ENCODE measurements at places on chromosomes 12 and 14.

- DNase-seq, result no peak
These were observed 90.2 kb downstream of the NTN4 start for GRCh38 chr12:95700316-95700785.

- DNase-seq, result peak; percentile 85
These were observed 10.6 kb downstream of the PHLDA1 start for GRCh38 chr12:76020731-76021672.

DNA sequence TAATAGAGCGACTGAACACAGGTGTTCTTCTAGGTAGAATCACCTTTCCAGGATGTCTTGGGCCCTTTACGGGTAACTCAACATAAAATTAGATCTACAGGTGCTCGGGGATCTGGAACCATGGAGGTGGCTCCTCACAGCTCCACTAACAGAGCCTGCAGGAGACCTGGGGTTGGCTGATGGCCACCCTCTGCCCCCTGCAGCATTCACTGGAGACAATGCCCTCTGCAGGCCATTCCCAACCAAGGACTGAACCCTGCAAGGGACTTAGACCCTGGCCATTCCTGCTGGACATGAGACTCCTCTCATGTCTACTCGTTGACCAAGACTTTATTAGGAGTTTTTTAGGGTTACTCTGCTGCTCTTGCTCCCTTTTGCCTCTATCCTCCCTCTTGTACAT is 58.5 kb upstream of the PPP4R3A start:
- no peak for DNase-seq

- no peak for DNase-seq
These were observed 441.9 kb upstream of the MGAT4C start for GRCh38 chr12:86697916-86698640.

GRCh38 chr12:388541-389141 is 479 bp downstream of the KDM5A start:
- DNase-seq, result no peak

DNA sequence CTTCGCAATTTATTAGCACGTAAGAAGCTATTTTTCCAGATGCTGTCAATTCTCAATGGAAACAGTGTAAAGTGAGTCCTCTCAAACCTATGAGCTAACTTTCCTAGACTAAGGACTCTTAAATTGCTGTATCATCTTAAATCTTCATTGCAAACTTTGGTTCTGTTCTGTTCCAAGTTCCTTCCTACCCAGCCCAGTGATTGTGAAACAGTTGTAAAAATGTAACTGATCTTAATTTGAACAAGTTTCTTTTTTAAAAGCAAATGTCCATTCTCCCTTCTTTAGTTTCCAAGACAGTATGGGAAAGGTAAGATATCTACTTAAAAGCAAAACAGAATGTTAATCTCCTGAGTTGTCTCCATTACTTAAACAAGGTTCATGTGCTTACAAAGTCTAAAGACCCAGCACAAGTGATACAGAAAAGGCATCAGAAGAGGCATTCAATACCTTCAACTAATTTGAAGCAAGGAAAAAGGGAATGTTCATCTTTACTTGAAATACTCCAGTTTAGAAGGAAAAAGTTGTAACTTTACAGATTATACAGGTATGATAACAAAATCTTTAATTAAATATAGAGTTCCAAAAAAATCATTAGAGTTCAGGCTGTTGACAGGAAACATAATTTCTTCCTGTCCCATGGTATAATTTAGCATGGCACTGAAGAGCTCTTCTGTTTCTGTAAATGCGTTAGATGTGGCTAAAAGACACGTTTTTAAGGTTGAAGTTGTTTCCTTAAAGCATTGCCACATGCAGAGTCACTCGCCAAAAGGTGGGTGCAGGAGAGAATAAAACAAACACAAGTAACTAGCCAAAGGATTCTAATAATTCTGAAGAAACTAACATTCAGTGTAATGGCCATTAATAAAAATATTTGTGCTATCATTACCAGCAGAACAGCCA is 101.5 kb upstream of the USP15 start:
- DNase-seq, result no peak

- DNase-seq, result peak; percentile 61
These were observed at the start of gene LRRC43 for GRCh38 chr12:122182887-122183587. Gene LRRC43, plus strand, starts transcription at chr12:122183123. Its CDS starts 22 bp downstream, at chr12:122183145.

- no peak for DNase-seq
These were observed 66.8 kb downstream of the VWF start for GRCh38 chr12:6057700-6058099.

GRCh38 chr12:66055837-66056319 is 74.7 kb downstream of the LLPH start:
- DNase-seq, result no peak

DNA sequence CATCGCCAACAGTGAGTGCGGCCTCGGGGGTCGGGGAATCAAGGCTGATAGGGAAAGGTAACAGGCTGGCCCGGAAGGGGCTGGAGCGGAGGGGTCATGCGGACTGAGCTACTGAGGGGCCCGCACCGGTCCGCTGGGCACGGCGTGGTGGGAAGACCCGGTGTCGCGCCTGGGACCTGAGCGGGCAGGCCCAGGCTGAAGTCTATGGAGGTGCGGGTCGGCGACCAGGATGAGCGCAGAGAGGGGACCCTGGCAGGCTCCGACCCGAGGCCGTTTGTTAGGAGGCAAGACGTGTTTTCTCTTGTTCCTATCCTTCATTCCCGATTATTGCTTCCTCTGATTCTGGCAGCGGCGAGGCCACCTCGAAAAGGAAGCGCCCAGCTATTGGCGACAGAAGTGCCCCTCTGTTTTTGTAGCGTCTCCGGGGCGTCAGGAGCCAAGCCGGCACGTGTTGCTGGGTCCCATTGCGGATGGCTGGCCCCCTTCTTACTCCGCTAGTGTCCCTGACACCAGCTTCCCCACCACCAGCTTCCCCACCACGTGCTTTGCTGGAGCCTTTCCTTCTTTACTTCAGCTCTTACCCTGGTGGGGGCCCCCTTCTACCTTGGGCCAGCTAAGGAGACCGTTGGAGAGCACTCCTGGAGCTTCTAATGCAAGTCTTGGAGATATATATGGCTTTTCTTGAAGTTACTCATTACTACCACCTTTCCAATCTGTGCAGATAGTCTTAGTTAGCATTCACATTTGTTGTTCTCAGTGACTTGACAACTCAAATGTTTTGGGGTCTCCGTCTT is 653 bp downstream of the PA2G4 start:
- no peak for DNase-seq

DNA sequence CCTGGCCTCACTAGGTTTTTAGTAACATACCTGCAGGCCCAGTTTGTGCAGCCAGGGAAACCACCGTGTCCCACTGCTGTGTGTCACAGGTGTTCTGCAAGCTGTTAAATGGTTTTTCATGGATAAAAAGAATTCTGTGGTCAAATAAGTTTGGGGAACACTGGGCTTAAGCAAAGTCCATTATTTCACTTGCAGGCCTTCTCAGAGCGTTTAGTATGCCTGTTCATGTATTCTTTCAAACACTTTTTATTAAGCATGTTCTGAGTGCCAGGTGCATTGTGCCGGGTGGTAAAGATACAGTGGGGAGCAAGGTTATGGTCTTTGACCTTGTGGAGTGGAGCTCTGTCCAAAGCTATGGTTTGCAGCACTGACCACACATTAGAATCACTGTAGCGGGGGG is 7.4 kb downstream of the RNFT2 start:
- no peak for DNase-seq

DNA sequence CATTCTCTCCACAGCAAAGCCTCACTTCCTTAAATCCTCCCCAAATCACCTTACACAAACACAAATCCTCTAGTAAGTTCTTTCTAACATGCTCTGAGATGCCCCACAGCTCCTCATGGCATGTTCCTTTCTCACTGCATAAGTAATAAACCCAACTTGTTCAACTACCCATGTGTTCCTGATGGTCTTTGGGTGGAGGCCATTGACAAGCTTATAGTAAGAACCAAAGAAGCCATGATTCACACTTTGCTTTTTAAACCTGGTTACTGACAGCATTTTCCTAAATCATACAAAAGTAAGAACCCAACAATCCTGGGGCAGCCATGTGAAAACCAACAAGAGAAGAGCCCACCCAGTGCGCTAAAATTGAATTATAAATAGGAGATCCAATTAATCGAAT is 138.6 kb downstream of the ITPR2 start:
- DNase-seq, result no peak

- DNase-seq, result peak; percentile 91
These were observed 466 bp downstream of the KICS2 start for GRCh38 chr12:64221651-64222008.

DNA sequence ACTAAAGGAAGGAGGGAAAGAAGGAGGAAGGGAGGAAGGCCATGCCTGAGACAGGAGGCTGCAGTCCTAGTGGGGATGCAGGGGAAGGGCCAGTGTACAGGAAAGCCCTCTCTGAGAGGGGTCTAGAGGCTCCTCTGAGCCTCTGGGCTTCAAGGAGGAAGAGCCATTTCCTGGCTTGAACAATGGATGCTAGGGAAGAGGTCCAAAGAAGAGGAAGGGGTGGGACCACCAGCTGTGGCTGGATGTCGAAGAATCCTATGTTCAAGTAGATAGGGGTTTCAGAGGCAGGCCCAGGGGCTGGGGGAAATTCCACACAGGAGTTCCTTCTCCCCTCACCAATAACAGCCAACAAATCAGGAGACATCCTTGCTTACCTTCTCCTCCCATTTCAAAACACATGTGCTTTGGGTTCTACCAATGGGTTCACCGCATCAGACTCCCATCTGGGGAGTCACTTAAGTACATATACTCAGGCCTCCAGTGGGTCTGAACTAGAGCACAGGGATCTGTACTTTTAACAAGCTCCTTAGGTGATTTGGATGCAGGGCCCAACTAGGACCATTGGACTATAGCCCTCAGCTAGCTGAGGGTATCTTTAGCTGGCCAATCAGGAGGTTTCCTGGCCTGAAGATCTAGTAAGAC is 32.4 kb downstream of the PRPF40B start:
- DNase-seq, result no peak

- no peak for DNase-seq
These were observed 1.2 kb upstream of the IRAK3 start for GRCh38 chr12:66187821-66188220.

Measured in NCI-H510A treated with DMSO at 0.1 percent for 48 hours (cell line).